ENCODE measurements at places on chromosomes 11 and 22.

- DNase-seq: no peak
Measured at GRCh38 chr11:79173615-79174014, 267.2 kb downstream of the TENM4 start.

GRCh38 chr11:126719740-126720139, 280.8 kb downstream of the KIRREL3 start:
- no peak for DNase-seq

GRCh38 chr11:33920838-33921613, 29.1 kb upstream of the LMO2 start:
- DNase-seq: no peak

DNA sequence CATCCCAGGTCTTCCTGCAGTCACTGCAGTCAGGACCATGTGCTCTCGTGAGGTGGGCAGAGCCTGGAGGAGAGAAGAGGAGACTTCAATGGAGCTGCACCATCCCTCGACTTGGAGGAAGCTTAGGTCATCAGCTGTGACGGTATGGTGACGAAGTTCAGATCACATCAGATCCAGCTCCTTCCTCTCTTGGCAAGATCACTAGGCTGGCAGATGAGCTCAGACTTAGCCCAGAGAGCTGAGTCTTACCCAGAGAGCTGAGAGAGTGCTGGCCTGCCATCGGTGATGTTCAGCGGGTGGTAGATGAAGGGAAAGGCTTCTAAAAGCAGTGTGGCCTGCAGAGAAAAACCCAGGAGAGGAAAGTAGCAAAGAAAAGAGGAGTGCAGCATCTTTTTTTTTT, 1.8 kb upstream of the SLC15A3 start:
- no peak for DNase-seq

- no peak for DNase-seq
Measured at GRCh38 chr11:13016415-13016814, 7.3 kb downstream of the RASSF10 start.

DNA sequence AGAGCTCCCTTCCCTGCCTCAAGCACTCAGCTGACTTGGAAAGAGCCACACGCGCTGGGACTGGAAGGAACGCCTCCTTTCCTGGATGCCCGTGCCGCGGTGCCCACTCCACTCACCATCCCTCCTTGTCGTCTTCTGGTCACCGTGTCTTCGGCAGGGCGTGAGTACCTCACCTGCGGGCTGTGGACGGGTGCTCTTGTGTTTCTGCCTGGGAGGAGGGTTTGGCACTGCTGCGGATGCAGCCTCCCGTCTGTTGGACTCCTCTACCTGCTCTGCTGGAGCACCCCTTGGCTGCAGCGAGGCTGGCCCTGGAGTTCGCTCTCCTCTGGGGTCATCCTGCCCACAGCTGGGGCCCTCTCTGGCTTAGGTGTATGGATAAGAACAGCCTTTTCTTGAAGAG, 612.7 kb downstream of the BRD1 start:
- DNase-seq: no peak

DNA sequence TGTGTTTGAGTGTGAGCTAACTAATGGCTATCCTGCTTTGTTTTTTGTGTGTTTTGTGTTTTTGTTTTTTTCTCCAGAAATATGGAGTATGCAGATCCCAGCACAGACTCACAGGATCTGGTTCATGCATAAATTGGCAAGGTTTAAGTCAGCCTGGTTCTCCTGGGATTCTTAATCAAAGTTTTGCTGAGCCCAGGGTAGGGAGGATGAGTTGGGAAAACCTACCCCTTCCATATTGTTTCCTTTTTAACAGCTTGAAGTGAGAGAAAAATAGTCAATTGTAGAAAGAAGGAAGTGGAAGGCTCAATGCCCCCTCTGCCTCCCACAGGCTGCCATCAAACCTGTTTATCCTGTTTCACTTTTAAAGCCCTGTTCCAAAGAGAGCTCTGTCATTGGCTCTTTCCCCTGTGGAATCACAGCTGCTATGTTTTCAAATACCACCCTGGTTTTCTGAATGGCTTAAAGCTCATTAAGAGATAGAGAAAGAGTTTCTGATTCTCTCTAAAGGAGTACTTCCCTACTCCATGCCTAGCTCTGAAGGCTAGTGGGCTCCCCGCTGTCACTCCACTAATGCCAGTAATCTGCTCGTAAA, 23.4 kb upstream of the CADM1 start:
- DNase-seq: no peak

DNA sequence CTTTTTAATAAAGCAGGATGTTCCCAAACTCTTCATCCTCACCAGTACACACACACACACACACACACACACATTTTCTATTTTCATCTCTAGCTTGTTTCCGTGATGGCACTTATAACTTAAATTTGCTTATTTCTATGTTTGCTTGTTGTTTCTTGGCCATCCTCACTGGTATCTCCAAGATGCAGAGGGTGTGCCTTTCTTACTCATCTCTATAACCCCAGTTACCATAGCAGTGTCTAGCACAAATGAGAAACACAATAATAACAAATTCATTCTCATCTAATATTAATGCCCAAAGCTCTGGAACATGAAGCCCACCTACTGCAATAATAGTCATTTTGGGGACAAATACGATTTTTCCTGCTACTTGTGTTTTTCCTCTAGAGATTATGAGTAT, 156.3 kb downstream of the GRM5 start:
- no peak for DNase-seq

DNA sequence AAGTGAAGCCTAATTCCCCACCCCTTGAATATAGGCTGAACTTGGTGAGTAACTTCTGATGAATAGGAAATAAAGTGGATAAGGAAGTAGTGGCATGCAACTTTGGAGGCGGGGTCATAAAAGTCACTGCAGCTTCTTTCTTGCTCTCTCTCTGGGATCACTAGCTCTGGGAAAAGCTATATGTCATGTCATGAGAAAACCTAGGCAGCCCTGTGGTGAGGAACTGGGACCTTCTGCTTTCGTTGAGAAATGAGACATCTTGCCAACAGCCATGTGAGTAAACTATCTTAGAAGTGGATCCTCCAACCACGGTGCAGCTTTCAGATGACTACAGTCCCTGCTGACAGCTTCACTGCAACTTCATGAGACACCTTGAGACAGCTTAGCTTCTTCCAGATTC, 15.7 kb downstream of the ZNF214 start:
- no peak for DNase-seq

- peak; percentile 78 for DNase-seq
Measured at GRCh38 chr11:62831520-62832335, at the start of gene STX5. STX5 (minus strand) TSS chr11:62832051; CDS start chr11:62831243, 808 bp downstream.

DNA sequence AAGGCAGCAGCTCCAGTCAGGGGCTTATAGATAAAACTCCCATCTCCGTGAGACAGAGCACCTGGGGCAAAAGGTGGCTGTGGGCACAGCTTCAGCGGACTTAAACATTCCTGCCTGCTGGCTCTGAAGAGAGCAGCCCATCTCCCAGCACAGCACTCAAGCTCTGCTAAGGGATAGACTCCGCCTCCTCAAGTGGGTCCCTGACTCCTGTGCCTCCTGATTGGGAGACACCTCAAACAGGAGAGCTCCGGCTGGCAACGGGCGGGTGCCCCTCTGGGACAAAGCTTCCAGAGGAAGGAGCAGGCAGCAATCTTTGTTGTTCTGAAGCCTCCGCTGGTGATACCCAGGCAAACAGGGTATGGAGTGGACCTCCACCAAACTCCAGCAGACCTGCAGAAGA, 279.4 kb downstream of the LARGE1 start:
- no peak for DNase-seq
